ENCODE measurements at places on chromosomes 3 and 15.

GRCh38 chr3:126056681-126057500 lies 27.0 kb downstream of the SLC41A3 start:
- DNase-seq: no peak

- no peak for DNase-seq
Observed at GRCh38 chr3:195555110-195555509, 12.0 kb upstream of the PPP1R2 start.

DNA sequence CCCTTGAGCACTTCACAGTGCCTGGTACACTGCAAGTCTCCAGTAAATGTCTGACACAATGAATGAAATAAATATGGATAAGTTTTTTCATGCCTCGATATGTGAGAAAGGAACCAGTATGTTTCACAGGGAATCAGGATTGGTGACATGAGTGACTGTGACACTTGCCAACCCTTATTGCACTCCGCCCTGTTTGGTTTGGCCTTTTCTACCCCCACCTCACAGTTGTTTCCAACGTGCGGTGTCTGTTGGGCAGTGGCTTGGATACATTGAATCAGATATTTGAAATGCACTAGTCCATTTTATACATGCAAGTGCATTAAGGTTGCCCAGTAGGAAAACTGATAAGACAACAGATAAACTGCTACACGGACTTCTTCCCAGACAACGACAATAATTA lies 2.0 kb downstream of the NPHP3 start:
- DNase-seq: no peak

GRCh38 chr3:107988460-107989175 lies 102.2 kb downstream of the CD47 start:
- DNase-seq: peak; percentile 78

GRCh38 chr15:101255615-101256241 lies 3.9 kb upstream of the CHSY1 start:
- no peak for DNase-seq

DNA sequence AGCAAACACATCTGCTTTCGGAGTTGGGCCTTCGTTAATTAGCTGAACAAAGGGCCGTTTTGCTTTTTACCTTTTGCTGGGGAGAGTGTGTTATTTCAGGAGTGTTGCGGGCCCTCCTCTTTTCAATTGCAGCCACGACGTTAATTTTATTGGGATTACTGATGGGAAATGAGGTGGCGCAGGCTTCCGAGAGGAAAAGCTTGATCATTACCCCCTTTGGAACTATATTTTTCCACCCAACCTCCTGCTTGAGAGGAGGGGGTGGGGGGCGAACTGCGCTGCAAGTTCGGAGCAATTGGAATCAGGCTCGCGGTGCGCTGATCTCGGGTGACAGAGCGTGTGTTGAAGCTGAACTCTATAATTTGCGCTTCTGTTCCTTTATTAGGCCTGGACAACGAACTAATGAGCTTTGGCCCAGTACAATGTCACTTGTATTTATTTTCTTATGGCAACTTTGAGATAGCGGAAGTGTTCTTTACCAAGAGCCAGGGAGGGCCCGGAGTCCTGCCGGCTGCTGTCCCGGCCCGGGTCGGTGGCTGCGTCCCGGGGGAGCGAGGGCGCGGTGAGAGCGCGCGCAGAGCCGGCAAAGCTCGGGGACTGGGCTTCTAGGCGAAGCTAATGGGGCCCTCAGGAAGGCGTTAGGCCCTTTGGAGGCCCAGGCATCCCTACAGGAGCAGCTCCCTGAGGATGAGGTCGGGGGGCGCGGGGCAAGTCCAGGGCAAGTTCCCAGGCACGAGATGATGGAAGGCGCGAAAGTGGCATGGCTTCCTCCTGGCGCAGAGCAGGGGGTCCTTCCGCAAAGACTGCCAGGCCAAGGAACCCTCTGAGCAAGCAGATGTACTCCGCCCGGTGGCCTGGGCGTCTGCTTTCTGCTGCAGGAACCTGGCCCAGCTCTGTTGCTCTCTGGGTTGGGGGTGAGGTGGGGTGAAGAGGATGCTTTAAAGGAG lies 12.9 kb downstream of the NR2F2 start:
- DNase-seq: no peak

DNA sequence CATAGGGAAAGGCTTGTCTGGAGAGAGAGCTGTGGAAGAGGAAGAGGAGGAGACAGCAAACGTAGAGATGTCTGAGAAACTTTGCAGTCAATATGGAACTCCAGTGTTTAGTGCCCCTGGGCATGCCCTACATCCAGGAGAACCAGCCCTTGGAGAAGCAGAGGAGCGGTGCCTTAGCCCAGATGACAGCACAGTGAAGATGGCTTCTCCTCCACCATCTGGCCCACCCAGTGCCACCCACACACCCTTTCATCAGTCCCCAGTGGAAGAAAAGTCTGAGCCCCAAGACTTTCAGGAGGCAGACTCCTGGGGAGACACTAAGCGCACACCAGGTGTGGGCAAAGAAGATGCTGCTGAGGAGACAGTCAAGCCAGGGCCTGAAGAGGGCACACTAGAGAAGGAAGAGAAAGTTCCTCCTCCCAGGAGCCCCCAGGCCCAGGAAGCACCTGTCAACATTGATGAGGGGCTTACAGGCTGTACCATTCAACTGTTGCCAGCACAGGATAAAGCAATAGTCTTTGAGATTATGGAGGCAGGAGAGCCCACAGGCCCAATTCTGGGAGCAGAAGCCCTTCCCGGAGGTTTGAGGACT lies 6.9 kb downstream of the MAP1A start:
- DNase-seq: no peak

GRCh38 chr3:18098960-18099587 lies 326.1 kb downstream of the SATB1 start:
- peak; percentile 73 for DNase-seq

DNA sequence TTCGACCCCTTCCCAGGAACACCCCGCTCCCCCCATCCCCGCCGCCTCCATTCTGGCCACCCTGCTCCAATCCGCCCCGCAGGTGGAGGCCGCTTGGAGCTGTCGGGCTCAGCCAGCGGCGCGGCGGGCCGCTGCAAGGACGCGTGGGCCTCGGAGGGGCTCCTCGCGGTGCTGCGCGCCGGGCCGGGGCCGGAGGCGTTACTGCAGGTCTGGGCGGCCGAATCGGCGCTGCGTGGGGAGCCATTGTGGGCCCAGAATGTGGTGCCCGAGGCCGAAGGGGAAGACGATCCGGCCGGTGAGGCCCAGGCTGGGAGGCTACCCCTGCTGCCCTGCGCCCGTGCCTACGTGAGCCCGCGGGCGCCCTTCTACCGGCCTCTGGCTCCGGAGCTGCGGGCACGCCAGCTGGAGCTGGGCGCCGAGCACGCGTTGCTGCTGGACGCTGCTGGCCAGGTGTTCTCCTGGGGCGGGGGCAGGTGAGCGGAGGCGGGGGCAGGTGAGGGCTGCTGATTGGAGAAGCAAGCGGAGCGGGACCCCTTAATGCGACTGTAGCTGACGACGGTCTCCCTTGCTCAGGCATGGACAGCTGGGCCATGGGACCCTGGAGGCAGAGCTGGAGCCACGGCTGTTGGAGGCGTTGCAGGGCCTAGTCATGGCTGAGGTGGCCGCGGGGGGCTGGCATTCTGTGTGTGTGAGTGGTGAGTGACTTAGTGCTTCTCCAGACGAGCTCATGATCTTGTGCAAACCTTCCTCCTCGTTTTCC lies 2.5 kb downstream of the RCCD1 start:
- DNase-seq: no peak

DNA sequence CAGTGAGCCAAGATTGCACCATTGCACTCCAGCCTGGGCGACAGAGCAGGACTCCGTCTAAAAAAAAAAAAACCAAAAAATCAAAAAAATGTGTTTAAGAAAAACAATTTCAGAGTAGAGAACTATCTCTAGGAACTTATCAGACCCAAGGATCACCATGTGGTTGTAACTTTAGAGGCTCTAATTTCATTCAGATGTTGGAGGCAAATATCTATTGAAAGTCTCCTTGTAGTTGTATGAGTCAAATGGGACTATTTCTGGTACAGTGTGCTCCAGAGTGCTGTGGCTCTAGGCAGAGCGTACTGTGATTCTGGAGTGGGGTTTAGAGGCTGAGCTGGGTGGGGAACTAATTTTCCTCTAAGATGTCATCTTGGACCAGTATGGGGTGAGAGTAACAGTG lies 398.7 kb downstream of the SHQ1 start:
- peak; percentile 67 for DNase-seq

DNA sequence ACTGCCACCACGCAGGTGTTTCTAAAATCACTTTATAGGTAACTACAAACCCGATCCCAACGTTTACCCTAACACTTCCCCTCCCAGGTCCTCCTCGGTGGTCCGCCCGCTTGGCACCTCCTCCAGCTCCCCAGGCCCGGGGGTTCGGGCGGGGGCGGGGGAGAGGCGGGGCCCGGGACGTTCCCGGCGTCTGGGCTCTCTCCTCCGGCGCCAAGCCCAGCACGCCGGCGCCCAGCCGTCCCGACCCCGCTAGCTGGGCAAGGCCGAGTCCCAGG lies 562 bp downstream of the CGGBP1 start:
- DNase-seq: no peak

DNA sequence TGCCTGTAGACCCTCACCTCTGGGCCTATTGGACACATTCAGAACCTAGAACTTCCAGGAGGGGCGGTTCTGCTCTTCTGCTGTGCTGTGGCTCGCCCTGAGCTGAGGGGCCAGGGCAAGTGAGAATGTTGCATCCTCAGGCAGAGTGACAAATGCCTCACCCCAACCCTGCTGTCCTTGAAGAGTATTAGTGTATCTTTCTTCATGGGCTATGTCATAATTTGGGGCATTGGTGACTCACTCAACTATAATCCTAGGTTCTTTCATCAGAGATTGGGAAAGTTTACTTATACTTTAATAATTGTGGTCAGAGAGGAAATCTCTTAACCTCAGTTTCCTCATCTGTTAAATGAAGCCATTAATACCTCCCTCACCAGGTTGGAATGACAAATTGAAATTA lies 143.8 kb downstream of the SV2B start:
- DNase-seq: no peak

DNA sequence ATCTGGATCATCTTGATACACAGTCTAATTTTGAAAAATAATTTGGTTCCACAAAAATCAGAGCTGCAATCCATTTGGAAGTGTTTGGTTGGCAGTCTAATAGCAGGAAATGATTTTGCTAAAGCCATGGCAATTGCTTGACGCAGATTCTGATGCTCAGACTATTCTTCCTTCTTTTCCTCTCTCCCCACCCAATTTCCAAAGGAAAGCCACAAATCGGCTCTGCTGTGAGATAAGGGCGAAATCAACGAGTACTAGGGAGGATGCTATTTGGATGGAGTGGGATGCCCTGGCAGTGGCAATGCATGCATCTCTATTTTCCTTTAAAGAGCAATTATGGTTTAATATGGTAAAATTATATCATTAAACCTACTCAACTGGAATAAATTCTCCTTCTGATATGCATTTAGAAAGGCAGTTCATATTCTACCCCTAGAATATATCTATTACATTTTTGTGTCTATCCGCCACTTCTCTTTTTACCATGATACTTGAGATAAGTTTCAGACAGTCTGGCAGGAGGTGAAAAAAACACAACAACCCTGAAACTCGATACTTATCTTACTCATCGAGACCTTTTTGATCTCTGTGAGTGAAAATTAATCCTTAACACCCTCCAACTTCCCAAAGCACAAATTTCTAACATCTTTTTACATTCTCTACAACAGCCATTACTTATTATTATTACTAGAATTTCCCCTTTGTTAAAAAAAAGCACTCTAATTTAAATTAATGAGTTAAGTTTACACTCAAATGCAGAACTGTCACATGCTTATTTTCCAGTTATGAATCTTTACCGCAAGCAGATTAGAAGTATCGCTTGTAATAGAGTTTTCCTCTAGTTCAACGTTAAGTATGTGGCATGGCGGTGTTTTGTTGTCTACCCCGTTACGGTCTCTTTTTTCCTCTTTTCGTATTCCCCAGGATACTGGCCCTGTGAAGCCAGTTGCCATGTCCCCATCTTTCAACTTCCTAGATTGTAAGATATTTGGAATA lies 433.3 kb downstream of the FOXP1 start:
- DNase-seq: no peak

DNA sequence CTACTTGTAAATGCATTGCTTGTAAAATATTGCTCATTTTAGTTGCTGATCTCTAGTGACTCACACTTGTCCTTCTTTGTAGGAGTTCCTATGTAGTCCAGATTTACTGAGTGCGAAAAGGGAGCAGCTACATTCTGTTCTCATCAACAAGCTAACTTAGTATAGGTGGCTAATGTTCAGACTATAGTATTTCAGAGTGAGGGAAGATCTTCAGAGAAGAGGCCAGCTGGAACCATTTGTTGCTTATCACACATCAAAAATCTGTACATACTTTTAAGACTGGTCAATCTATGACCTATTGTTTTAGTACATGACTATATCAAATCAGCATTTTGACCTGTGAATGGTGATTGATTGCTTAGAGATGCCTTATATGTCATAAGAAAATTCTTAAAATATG lies 71.3 kb upstream of the THSD4 start:
- DNase-seq: no peak

DNA sequence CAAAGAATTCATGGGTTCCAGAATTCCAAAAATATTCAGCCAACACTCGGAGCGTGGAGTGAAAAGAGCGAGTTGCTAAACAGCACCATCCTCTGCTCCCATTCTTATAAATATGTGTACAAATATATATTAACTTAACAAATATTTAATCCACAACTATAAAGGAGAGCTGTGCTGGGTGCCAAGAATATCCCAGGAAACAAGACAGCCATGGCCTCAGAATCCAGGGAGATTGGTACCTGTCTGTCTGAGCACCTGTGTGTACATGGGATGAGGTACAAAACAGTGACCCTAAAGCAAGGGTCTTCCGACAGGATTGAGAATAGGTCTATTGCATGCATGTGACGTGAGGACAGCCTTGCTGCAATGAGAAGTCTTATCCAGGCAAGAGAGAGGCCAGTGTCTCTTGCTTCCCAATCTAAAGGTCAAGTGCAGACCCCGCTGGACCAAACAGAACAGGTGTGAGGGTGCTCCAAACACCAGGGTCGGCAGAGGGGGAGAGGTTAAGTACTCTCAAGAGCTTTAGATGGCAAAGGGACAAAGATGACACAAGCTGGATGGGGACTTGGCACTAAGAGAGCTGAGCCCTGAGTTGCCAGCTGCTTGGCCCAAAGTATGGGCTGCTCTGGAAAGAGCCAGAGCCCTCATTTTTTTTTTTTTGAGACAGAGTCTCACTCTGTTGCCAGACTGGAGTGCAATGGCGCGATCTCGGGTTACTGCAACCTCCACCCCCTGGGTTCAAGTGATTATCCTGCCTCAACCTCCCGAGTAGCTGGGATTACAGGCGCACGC lies 36.2 kb downstream of the HOMER2 start:
- no peak for DNase-seq

DNA sequence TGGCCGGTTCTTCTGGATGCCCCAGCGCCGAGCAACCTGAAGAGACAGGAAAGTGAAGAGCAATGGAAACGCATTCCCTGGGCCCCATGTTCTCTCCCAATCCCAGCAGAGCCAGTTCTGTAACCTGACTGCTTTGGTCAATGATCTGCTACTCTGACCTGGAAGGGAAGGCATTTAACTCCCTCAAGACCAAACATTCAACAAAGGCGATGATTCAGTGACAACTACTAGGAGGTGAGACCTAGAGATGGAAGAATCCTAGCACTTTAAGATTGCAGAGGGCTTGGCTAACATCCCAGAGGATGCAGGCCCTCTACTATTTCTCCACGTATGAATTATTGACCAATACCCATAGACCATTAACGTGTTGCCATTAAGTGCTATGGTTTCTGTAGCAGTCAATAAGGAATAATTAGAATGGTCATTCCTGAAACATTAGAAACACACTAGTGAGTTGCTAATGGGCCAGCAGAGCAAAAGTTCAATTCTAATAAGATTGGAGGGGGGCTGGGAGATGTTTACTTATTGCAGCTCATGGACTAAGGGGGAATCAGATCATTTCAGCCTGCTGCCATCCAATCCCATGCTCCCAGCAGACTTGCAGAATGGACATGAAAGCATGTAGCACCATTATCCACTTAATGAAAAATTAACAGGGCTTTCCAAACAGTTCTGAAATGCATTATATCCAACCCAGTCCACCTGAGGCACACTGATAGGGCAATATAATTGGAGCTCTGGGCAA lies 56.6 kb downstream of the ETV5 start:
- no peak for DNase-seq
